ENCODE measurements at places on chromosomes 3 and 15. TPM values are rescaled to one million over a fixed set of nuclear protein-coding genes. Genes with fewer than 3 reads are reported as not detected.

The MST1R gene
- 7.6 TPM for total RNA-seq

The IL20RB gene
- 0.76 TPM for total RNA-seq

The ADAM10 gene
- 116 TPM for total RNA-seq

The CCDC80 gene
- 74.9 TPM for total RNA-seq

The DNASE1L3 gene
- total RNA-seq: not detected

The GOLGA8S gene
- 0.09 TPM for total RNA-seq

The GOLGA6B gene
- not detected for total RNA-seq

The KBTBD13 gene
- not detected for total RNA-seq

The PTH1R gene
- total RNA-seq: 0.51 TPM

The ARGFX gene
- not detected for total RNA-seq

The KY gene
- total RNA-seq: 0.11 TPM

The PPP2R3A gene
- total RNA-seq: 4.5 TPM

The GOLGA6A gene
- 0.08 TPM for total RNA-seq

The ARPC4 gene
- 238 TPM for total RNA-seq

The FETUB gene
- total RNA-seq: 0.26 TPM
